ENCODE measurements at places on chromosomes 16 and 17. TPM values are rescaled to one million over a fixed set of nuclear protein-coding genes. Genes with fewer than 3 reads are reported as not detected.

The UNC45B gene
- polyA plus RNA-seq = not detected

The DNASE1L2 gene
- polyA plus RNA-seq = 0.36 TPM

- no peaks in the 10 kb centered on the region for H3K27me3 ChIP-seq
- peaks cover 3% of the 10 kb centered on the region for H3K36me3 ChIP-seq
- no peak overlapping the region for H3K4me3 ChIP-seq
- no peak overlapping the region for H3K27ac ChIP-seq
Observed at GRCh38 chr17:4877089-4877488, 22.2 kb upstream of the C17orf107 start.

- no peaks in the 10 kb centered on the region for H3K27me3 ChIP-seq
- H3K36me3 ChIP-seq = peaks cover 23% of the 10 kb centered on the region
- DNase-seq = no peak
- H3K4me1 ChIP-seq = no peaks in the 10 kb centered on the region
Observed at GRCh38 chr17:2176499-2177169, 121.7 kb downstream of the HIC1 start.

DNA sequence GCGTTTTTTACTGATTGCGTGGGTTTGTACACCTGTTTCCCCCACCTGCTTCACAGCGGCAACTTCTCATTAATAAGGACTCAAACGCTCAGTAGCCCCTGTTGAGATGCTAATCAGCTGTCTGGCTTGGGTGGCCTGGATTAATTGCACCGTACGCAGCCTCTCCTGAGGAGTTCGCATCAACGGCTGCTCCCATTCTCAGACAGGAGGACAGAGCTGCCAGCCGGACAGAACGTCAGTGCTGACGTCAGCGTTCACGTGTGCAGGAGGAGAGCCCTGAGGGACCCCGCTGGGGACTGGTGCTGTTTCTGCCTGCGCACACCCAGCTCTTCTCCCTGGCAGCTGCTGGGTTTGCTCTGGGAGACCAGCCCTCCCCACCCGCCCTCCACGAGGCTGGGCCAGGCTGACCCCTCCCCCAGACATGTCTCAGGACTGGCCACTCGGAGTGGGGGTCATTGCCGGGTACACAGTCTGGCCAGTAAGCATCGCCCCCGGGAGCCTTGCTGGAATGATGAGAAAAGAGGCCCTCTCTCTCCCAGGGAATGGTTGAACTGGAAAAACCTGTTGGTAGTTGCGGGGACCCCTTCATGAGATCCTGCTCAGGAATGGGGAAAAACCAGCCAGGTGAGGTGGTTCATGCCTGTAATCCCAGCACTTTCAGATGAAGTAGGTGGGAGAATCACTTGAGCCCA lies 5.7 kb upstream of the BANP start:
- no peak overlapping the region for H3K27ac ChIP-seq
- H3K4me3 ChIP-seq = no peak overlapping the region
- H3K4me1 ChIP-seq = peaks cover 8% of the 10 kb centered on the region
- DNase-seq = no peak

DNA sequence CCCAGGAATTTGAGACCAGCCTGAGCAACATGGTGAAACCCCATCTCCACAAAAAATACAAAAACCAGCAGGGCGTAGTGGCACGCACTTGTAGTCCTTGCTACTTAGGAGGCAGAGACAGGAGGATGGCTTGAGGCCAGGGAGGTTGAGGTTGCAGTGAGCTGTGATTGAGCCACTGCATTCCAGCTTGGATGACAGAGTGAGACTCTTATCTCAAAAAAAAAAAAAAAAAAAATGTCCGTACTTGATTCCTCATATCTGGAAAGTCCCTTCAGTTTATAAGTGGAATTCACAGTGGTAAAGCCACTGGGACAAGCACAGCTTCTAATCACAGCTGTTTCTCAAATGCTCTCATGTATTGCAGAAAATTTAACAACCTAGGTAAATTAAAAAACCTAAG lies 78.6 kb upstream of the CREBBP start:
- H3K27me3 ChIP-seq = no peaks in the 10 kb centered on the region
- H3K27ac ChIP-seq = no peak overlapping the region
- no peak for DNase-seq
- H3K4me1 ChIP-seq = no peaks in the 10 kb centered on the region

- no peaks in the 10 kb centered on the region for H3K36me3 ChIP-seq
- H3K4me1 ChIP-seq = peaks cover 19% of the 10 kb centered on the region
- no peak for DNase-seq
- no peaks in the 10 kb centered on the region for H3K27me3 ChIP-seq
- H3K27ac ChIP-seq = no peak overlapping the region
Observed at GRCh38 chr17:17890773-17891759, 54.3 kb upstream of the SREBF1 start.

DNA sequence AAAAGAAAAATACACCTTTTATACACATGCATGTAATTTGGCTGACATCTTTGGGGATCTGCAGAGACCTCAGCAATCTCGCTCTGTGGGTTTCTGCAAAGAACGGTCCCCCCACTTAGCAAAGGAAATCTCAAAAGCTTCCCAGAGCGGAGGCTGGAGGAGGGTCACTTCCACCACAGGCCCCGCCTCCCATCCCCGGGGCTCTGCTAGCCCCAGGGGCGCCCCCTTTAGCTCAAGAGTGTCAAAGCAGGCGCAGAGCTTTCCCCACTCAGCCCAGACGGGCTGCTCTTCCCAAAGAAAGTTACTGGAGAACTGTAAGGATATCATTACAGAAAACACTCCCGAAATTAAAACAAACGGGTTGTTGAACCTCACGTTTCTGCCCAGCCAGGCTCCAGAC lies 11.4 kb downstream of the SLC13A5 start:
- no peak overlapping the region for H3K4me3 ChIP-seq
- H3K36me3 ChIP-seq = no peaks in the 10 kb centered on the region
- no peak for DNase-seq
- H3K27ac ChIP-seq = no peak overlapping the region
- no peaks in the 10 kb centered on the region for H3K4me1 ChIP-seq

DNA sequence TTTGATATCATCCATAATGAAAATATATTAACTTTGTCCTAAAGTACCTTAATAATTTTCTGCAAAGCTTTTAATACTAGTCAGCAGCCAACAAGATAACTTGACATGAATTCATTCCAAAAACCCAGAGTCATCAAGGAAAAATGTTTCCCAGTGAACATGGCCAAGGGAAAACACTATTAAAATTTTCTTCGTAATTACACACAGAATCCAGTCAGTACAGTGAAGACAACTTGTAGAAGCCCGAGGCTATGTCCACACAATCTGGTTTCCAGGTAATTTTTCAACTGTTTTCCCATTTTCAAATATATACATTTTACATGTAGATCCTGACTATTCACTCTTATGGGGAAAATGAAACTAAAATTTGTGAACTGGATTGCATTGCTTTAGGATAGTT lies 600.9 kb downstream of the CDH8 start:
- H3K4me1 ChIP-seq = no peaks in the 10 kb centered on the region
- no peak overlapping the region for H3K27ac ChIP-seq
- DNase-seq = no peak
- H3K27me3 ChIP-seq = no peaks in the 10 kb centered on the region
- H3K36me3 ChIP-seq = no peaks in the 10 kb centered on the region
- no peak overlapping the region for H3K4me3 ChIP-seq

DNA sequence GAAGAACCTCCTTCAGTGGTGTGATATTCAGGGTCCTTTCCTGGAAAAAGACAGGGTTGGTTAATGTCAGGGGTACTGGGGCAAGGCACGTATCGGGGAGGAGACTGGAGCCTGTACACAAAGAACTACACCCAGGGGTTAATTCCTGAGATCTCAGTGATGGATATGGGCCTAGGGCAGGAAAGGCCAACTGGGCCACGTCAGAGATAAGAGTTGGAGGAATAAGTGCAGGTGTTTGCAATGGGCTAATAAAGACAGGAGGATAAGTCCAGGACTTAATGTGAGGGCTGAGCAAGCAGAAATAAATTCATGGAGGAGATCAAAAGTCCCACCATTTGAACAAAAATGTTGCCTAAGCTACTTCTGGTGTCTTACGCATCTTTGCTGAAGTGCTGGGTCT lies 10.4 kb upstream of the HERPUD1 start:
- peaks cover 24% of the 10 kb centered on the region for H3K4me1 ChIP-seq
- H3K36me3 ChIP-seq = no peaks in the 10 kb centered on the region
- no peak for DNase-seq
- H3K27me3 ChIP-seq = no peaks in the 10 kb centered on the region

DNA sequence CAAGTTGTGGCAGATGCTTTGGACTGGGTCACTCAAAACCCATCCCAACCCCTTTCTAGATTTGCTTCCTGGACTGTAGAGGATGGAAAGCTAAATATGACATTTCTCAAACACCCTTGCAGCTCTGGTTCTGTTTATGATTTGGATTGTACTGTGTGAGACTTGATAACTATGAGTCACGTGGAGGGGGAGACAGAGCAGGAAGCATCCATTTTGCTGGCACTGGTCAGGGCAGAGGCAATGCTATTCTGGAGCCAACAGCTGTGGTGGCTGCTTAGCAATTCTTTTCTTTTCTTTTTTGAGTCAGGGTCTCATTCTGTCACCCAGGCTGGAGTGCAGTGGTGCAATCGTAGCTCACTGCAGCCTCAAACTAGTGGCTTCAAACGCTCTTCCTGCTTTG lies 13.6 kb upstream of the TERF2 start:
- no peaks in the 10 kb centered on the region for H3K36me3 ChIP-seq
- no peak overlapping the region for H3K27ac ChIP-seq
- H3K4me1 ChIP-seq = peaks cover 6% of the 10 kb centered on the region
